ENCODE measurements at places on chromosomes 2 and 18.

- no peak for DNase-seq
Observed at GRCh38 chr18:48300463-48300961, 108.7 kb downstream of the ZBTB7C start.

- no peak for DNase-seq
Observed at GRCh38 chr2:120367221-120367620, 21.3 kb downstream of the INHBB start.

- no peak for DNase-seq
Observed at GRCh38 chr2:65504201-65504600, 71.8 kb upstream of the SPRED2 start.

DNA sequence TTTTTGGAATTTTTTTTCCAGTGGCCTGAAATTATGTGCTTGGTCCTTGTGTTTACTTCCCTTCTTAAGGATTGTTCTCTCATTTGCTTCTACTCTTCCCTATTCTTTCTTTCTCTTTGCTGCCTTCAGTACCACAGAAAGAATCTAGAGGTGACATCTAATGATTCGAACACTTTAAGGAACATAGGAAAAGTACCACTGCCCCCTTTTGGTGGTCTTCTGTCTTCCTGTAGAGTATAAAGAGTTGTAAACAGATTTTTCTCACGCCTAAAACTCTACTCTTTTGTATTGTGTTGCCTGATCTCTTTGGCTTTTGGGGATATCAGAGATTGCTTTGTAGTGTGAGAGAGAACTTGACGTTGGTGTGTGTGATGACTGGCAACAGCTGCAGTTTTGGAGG, 7.0 kb upstream of the SCTR start:
- DNase-seq: no peak

DNA sequence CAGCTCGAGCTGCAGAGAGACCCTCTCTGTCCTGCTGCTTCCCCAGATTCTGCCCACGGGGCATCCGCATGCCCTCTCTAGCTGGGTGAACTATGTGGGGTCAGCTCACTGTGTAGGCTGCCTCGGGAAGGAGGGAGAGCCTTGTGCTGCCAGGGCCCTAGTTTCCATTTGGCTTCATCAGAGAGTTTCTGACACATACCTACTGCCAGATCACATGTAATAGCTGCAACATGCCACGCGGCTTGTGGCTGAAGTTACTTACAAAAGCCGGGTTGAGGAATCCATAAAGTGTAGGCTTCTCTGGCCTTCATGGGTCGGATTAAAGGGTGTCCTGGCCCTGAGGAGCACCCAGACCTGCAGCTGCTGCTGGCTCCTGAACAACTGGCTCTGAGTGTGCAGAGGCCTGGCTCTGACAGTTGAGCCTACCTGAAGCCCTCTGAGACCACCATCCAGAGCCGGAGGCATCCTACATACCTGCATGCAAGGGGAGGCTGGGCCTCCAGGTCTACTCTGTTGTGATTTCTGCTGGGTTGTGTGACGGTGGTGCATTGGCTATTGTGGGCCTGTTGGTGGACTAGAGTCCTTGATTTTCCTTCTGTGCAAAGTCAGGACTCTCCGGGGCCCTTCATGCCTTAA, 130.0 kb downstream of the SH3RF3 start:
- no peak for DNase-seq

Data from kidney glomerular epithelial cell (primary cell).